Myocyte (in vitro differentiated cells): ENCODE measurements at places on chromosomes 2 and 18. TPM values are rescaled to one million over a fixed set of nuclear protein-coding genes. Genes with fewer than 3 reads are reported as not detected.

Gene SAG
- not detected in 2 replicates for total RNA-seq

Gene CNNM3
- 5.5 and 8.7 TPM in 2 replicates for total RNA-seq

Gene RHOB
- 84.0 and 150 TPM in 2 replicates for total RNA-seq

Gene SATB2
- total RNA-seq: 8.1 and 9.9 TPM in 2 replicates

Gene LOXHD1
- not detected in 2 replicates for total RNA-seq

Gene COL5A2
- 278 and 285 TPM in 2 replicates for total RNA-seq

Gene DSG2
- not detected in 2 replicates for total RNA-seq
